ENCODE measurements at places on chromosomes 6 and 20. TPM values are rescaled to one million over a fixed set of nuclear protein-coding genes. Genes with fewer than 3 reads are reported as not detected.

Gene SLC25A27
- 0.32 TPM for total RNA-seq

Gene SLA2
- total RNA-seq = 0.14 TPM

Gene SMIM13
- total RNA-seq = 15.7 TPM

Gene PNLDC1
- 0.08 TPM for total RNA-seq

Gene STX11
- total RNA-seq = 2.7 TPM

Gene PRELID3B
- 62.1 TPM for total RNA-seq

Measured in A549 treated with Hydrocortisone at 1 μM for 4 hours (cell line).